ENCODE measurements at places on chromosomes 7 and 10.

- no peak for DNase-seq
Measured at GRCh38 chr10:125592897-125593296, 90.1 kb downstream of the TEX36 start.

- DNase-seq = no peak
Measured at GRCh38 chr7:41169317-41169716, 533.6 kb downstream of the INHBA start.

DNA sequence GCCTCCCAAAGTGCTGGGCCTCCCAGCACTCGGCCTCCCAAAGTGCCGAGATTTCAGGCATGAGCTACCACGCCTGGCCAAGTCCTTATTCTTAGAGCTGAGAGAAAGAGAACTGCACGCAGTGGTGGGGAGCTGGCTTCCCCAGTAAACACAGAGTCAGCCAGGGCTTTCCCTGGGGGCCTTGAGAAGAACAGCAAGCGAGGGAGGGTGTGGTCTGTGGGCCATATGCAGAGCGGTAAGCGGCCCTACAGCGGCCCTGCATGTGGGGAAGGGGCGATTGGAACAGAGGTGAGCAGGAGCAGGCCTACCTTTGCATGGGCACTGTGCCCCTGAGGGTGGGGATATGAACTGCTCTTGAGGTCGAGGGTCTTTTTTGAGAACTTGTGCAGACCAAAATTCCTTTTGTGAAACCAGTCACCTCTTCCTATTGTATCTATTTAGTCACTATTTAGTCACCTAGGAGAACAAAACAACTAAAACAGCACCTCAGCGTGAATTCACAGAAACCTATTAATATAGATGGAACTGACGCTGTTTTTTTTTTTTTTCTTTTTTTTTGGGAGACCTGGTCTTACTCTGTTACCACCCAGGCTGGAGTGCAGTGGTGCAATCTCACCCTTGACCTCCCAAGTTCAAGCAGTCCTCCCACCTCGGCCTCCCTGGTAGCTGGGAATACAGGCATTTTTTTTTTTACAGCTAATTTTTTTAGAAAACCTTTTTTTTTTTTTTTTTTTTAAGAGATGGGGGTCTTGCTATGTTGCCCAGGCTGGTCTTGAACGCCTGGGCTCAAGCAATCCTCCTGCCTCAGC lies 36.9 kb upstream of the SH2D4B start:
- DNase-seq = peak; percentile 38

GRCh38 chr7:49243521-49243920 lies 319.2 kb downstream of the CDC14C start:
- DNase-seq = no peak

GRCh38 chr7:139361523-139361922 lies 1.8 kb downstream of the LUC7L2 start:
- DNase-seq = no peak

DNA sequence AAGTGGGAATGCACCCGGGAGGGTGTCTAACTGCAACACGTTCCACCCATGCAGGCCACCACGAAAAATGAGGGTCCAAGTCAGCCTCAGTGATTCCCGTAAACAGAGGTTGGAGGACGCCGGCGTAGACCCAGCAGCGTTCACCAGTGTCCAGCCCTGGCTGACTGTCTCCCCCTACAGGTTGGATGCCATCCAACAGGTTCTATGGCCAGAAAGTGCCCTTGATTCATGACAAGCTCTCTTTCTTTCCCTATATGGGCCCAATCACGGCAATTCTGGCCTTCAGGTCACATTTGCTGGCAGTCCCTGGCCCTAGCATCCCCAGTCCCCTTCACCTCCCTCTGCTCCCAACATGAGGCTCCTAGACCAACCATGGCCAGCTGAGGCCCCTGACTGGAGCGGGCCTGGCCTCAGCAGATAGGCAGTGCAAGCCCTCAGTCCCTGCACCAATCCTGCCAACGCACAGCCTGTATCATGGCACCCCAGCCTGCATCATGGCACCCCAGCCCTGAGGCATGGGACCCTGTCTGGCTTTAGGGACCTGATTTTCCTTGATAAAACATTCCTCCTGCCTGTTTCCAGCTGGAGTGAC lies 227.4 kb downstream of the GRID1 start:
- no peak for DNase-seq

DNA sequence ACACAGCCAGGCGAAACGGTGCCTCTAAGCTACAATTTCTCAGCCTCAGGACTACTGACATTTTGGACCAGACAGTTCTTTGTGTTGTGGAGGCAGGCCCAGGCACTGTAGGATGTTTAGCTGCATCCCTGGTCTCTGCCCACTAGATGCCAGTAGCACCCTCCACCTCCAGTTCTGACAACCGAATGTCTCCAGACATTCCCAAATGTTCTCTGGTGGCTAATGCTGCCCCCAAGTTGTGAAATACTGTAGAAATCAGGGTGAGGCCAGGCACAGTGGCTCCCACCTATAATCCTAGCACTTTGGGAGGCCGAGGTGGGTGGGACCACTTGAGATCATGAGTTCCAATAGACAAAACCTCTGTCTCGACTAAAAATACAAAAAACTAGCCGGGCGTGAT lies 18.2 kb downstream of the HNRNPF start:
- DNase-seq = no peak

GRCh38 chr7:28483112-28483511 lies 70.8 kb downstream of the CREB5 start:
- no peak for DNase-seq

DNA sequence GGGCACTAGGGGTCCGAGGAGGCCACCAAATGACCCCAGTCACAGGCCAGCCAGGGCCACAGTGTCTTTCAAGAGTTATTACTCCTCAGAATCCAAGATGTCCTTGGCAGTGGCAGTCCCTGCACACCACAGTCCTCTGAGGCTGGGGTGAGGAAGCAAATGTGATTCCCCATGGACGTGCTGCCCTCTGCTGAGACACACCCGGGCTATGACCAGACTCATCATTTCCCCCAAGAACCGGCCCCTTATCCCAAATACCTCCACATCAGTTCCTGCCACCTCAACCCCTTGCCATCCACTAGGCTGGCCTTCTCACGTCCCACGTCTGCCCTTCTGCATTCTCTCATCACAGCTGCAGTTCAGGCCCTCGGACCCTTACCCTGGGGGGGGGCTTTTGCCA lies 5.0 kb downstream of the PRKAG2 start:
- DNase-seq = no peak

DNA sequence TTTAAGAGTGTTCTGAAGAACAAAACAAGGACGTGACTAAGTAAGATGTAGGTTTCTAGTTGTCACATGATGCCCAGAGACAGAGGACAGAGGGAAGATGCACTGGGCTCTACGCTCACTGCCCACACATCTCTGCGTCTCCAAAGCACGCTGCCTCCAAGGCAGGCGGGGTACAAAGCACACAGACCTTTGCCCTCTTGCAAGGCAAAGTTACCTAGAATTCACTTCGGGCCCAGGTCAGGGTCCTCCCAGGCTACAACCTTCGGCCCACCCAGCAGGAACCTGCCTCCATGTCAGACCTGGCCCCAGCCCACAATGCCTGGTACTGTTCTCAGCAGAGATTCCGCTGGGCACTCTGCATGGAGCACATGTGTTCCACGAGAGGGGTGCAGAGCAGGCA lies 26.5 kb downstream of the GRB10 start:
- no peak for DNase-seq

DNA sequence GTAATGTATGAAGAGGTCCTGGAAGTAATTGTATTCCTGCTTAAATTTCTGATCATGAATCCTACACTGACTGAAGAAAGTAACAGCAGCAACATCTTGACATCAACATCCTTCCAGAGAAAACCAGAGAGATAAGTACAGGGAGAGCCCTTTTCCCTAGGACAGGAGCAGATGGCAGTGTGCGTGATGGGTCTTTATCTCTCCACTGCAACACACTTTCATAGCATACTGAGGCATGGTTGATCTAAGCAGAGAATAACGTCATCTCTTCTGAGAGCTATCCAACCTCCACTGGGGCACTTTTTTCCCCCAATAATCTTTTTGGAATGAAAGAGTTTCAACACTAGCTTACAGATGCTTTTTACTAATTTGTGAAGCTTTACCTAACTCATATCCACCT lies 342 bp downstream of the OR2A25 start:
- no peak for DNase-seq

DNA sequence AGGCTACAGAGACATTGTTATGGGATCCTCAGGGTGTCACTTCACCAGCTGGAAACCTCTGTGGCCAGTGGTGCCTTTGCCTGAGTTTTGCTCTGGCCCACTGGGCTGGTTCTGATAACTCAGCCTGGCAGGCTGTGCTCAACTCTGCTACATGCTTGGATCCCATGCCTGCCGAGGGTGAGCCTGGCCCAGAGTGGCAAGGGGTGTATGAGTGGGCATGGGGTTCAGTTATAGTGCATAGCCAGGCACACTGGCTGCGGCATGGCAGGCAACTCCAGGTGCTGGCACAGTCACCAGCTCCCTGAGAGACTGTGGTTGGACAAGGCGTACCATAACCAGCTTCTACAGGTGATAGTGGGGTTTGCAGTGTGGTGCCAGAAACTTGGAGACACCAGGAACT lies 107.0 kb upstream of the PCDH15 start:
- DNase-seq = no peak

GRCh38 chr10:22988581-22989360 lies 60.9 kb downstream of the ARMC3 start:
- peak; percentile 48 for DNase-seq

DNA sequence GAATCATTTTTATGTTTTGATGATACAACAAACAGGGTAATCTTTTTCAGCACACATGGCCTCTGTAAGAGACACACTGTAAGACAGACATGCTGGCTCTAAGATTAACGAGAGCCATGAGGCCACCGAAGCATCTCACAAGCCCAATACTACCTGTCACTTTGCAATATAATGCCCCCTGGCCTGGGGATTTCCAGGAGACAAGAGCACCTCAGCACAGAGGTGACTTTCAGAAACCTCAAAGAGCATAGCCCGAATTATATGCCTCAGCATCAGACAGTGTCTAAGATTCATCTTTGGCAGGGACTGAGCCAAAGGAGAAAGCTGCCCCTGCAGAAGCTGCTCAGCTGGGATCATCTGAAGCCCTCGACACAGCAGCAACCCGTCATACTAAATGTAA lies 44.2 kb upstream of the TMEM213 start:
- no peak for DNase-seq

GRCh38 chr10:119976421-119976820 lies 83.9 kb downstream of the SEC23IP start:
- no peak for DNase-seq

GRCh38 chr7:80604436-80604835 lies 34.0 kb upstream of the CD36 start:
- no peak for DNase-seq

DNA sequence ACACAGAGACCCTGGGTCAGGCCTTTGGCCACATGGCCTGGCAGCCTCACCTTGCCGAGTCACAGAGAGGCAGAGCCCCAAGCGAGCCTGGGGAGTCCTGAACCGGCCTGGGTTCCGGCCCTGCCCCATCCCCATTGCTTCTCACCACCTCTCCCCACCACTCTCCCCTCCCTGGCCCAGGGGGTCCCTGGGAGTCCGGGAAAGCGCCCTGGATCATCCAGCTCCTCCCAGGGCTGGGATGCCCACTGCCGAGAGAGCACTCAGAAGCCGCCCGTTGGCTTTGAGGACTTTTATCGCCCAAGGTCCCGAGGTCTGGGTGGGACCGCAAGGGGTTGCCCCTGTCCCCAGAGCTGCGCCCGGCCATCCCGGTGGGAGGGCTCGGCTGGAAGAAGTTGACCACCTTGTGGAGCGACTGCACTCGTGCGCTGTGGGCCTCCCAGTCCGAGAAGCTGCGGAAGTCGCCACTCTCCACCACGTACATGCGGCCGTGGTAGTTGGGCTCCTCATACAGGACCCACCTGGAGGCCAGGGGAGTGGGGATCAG lies 8.1 kb downstream of the CRYGN start:
- no peak for DNase-seq

DNA sequence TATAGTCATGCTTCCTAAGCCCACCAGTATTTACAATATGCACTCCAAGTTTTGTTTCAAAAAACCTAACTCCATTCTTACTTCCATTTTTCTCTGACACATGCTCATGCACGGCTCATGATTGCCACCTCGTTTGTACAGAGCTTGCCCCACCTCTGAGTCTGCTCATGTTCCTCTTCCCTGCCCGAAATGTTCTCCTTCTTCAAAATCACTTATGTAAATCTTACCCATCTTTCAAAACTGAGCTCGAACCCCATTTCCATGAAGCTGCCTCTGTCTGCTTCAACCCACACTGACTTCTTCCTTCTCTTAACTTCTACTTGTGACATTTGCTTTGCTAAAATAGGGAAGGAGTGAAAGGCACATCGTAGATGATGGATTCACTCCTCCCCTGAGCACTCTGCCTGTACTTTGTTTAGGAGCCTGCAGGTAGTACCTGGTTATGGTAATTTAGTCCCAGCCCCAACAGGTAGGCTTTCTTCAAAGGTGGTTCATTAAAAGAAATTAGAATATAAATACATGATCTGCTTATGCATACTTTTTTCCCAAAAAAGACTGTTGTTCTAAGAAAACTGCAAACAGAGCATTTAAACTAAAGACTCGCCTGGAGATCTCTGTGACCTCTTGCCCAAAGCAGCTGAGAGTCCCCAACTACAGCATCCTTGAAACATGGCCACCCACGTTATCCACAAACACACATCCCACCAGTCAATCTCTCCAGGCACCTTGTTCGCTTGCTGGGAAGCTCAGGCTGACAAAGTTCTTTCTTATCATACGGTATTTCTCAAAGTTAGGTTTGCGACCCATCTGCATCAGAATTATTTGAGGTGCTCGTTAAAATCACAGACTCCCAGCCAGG lies 172.0 kb downstream of the DGKI start:
- DNase-seq = no peak

- DNase-seq = no peak
Measured at GRCh38 chr10:118729200-118729599, 25.6 kb downstream of the CACUL1 start.

- DNase-seq = no peak
Measured at GRCh38 chr10:44862924-44863323, 48.2 kb upstream of the TMEM72 start.

- DNase-seq = no peak
Measured at GRCh38 chr10:4334015-4334414, 492.0 kb upstream of the AKR1E2 start.

DNA sequence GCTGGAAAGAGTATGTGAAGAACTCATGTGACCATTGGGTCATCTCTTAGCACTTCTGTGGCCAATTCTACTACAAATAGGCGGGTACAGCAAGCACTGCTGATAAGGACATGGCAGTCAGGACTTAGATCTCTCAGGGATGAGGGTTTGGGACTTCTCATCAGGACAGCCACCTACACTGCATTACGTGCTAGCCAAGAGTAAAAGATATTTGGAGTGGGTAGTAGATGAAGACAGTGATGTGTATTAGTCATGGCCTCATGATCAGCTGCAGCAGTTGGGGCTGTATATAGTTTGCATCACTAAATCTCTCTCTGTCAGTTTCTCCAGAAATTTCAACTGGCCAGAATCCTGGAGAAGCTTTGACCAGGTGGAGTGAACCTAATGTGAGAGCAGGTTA lies 9.2 kb downstream of the TAS2R60 start:
- DNase-seq = no peak

GRCh38 chr10:133523631-133524203 lies 3.4 kb upstream of the CYP2E1 start:
- DNase-seq = no peak

- DNase-seq = no peak
Measured at GRCh38 chr7:75658802-75659201, 79.9 kb downstream of the HIP1 start.
